ENCODE measurements at places on chromosomes 13 and 19.
A peak's percentile ranks its signal among the peaks of the same experiment; 100 is the strongest.

DNA sequence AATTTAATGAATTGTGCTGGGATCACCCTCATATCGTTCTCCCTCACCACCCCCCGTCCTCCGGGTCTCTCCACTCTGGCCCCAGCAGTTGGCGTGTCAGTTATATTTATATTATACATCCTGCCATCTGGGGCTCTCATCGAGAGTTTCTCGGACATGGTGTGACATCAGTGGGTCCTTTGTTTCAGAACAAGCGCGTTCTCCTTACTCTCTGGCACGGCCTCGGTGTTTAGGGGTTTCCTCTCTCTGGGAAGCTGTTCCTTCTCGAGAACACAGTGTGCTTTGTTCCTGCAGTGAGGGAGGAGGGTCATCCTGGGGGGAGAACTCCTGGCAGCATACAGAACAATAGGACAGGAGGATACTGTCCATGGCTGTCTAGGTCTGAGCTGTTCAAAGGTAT lies 9.8 kb upstream of the MCF2L start:
- DNase-seq: no peak

DNA sequence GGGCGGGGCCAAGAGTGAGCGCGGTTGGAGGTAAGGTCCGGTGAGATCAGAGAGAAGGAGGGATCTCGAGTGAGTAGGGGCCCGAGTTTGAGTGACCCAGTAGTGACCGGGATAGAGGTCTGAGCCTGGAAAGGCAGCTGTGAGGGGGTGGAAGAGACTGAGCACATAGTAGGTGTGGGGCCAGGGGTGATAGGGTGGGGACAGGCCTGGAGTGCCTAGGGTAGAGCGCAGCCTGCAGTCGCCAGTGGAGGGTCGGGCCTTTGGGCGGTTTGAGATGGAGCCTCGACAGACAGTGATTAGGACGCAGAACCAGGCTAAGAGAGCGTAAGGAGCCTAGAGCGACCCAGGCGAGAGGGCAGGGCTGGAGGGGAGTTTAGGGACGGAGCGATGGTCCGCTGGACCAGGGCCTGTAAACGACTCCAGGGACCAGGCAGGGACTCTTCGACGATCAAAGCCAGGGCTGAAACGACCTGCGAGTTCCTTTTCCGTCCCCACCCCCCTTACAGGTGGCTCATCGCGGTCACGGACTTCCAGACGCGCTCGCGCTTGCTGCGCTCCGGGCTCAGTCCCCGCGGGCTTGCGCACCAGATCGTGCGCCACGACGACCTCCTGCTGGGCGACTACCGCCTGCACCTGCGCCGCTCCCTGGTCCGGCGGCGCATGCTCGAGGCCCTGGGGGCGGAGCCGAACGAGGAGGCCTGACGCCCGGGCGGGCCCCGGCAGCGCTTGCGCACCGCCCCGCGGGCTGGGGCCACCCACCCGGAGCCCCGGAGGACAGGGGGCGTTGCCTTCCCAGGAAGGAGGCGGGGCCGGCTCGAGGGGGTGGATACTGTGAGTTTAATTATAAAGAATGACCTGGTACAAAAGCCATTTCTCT lies 9.4 kb downstream of the C19orf81 start:
- peak; percentile 32 for DNase-seq

GRCh38 chr13:98401934-98402333 lies 175.0 kb downstream of the STK24 start:
- no peak for DNase-seq

GRCh38 chr19:55467236-55468053 lies 2.9 kb upstream of the C19orf85 start:
- DNase-seq: peak; percentile 60

DNA sequence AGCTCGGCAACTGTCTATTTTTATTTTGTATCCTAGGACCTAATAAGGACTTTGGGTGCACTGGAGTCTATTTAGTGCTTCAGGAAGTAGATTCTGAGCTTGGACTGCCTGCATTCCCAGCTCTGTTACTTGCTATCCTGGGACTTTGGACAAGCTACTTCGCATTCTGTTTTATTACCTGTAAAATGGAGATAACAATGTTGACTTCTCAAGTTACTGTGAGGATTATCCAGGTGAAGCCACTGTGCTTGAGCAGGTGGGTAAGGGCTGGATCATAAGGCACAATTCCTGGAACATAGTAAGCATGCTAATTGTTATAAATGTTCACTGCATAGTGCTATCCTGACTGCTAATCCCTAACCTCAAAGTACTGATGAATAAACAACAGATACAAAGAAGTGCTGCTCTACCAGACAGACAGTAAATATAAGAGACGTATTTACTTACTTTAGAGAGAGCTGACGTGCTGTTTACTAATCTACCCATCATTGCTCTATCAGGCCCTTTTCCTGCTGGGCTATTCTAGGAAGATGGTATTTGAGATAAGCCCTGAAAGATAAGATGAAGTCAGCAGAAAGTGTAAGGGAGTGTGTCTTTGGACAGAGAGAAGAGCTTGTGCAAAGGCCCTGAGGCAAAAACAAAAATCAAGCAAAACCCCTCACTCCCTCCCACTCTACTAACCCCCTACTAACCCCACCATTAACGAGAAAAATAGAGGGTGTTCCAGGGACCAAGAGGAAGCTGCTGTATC lies 50.8 kb upstream of the FLT1 start:
- no peak for DNase-seq

DNA sequence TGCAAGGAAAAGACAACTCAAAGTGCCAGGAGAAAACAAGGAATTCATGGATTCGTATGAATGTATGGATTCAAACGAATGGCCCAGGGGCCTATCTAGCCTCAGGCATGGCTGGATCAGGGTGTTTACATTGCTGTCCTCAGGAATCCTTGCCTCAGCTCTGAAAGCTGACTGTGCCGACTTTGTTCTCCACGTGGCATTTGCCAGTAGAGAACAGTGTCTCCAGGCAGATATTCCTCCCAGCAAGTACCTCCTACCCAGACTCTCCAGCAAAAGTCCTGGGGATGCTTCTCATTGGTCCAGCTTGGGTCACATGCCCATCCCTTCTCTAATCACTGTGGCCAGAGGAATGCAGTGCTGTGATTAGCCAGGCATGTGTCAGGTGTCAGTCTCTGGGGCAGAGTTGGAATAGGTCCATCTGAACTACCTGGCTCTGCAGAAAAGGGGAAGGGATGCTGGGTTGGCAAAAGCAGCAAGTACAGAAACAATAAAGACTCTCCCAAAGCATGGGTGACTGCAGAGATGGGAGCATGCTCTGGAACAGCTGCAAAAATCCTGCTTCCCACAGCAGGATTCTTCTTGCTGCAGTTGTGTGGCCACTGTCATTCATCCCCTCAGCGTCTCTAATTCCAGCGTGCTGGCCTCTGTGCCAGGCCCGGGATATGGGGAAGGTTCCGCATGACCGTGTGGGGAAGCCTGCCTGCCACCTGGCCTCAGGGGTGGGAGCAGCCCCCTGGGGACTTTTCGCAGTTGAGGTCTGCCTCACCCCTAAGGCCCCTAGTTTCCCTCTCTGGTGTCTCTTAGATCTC lies 30.0 kb downstream of the CCNE1 start:
- no peak for DNase-seq

- DNase-seq: no peak
These were observed 501.5 kb downstream of the DCT start for GRCh38 chr13:93977986-93978385.

- DNase-seq: no peak
These were observed 5.3 kb upstream of the GPR183 start for GRCh38 chr13:99312493-99312883.

DNA sequence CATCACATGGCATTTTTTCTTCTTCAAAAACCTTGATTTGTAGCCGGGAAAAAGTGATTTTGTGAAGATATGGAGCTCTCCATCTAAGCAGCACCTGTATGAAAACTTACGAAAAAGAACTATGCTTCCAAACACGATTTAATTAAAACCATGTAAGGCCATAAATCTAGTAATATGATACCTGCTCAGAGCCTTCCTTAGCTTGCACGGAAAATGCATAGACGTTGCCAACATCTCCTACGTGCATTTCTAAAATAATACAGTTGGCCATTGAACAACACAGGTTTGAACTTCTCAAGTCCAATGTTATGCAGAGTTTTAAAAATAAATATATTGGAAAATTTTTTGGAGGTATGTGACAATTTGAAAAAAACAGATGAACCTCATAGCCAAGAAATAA lies 59.1 kb upstream of the RNF113B start:
- no peak for DNase-seq

- no peak for DNase-seq
These were observed 392.4 kb downstream of the DCT start for GRCh38 chr13:94087100-94087499.

DNA sequence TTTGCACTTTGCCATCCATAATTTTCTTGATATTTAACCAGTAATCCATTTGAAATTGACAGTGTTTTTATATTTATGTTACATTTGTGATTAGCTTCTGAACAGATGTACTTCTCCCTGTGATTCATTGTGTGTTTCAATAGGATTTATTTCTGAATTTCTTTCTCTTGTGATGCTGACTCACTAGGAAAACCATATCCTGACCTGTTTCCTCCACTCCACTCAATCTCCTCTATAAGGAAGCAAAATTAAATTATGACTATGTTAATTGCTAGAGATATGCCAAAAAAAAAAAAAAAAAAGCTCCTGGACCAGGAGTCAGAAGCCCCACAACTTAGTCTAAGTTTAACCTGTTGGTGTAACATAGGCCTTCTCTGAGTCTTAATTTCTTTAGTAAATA lies 614.6 kb upstream of the SPRY2 start:
- no peak for DNase-seq

DNA sequence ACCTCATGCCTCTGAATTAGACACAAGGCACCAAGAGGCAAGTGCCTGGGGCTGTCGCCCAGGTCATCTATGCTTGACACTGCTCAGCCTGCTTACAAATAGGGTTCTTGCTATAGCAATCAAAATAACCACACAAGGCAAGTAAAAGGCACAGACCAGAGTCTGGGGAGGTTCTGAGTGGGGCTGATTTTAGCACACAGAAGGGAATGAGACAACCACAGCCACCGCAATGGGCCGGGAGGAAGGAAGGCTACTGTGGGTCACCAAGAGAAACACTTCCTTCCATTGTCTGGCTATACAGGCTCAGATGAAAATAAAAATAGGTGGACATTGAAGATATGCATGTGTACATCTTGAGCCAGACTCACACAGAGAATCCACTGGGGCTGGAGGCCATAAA lies 159.1 kb downstream of the DLEU7 start:
- no peak for DNase-seq

DNA sequence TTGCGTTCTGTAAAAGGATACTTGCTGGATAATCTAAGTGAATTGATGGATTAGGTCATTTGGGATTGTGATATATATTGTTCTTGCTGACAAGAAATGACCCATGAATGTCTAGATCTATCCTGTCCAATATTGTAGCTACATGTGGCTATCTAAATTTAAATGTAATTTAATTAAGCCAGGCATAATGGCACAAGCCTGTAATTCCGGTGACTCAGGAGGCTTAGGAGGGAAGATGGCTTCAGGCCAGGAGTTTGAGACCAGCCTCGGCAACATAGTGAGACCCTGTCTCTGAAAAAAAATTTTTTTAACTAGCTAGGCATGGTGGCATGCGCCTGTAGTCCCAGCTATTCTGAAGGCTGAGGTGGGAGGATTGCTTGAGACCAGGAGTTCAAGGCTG lies 39.3 kb upstream of the AKAP11 start:
- no peak for DNase-seq

All from activated CD4-positive, alpha-beta T cell treated with anti-CD3 and anti-CD28 coated beads for 4 hours (primary cell).